Daoy (cell line): ENCODE measurements at places on chromosomes 7 and 10. TPM values are rescaled to one million over a fixed set of nuclear protein-coding genes. Genes with fewer than 3 reads are reported as not detected.

- DNase-seq = no peak
Measured at GRCh38 chr10:129820451-129820850, 143.6 kb downstream of the EBF3 start.

DNA sequence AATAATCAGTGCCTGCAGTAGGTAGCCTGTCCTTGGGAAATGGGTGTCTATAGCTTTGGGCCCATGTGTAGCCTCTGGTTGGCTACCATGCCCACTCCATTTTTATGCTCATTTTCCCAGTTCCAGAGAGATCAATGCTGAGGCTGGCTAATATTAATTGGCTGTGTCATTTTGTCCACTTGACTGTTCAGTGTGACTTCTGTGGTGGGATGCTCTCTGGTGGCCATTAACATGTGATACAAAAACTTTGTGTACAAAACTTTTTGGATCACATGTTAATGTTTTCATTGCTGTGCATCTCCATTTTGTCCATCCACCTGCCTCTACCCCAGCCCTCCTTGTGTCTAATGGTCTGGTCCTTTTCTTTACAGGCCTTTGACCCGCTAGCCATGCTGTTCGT lies 22.7 kb downstream of the VIM start:
- no peak for DNase-seq

- DNase-seq = no peak
Measured at GRCh38 chr7:112970771-112971170, 115.9 kb downstream of the GPR85 start.

DNA sequence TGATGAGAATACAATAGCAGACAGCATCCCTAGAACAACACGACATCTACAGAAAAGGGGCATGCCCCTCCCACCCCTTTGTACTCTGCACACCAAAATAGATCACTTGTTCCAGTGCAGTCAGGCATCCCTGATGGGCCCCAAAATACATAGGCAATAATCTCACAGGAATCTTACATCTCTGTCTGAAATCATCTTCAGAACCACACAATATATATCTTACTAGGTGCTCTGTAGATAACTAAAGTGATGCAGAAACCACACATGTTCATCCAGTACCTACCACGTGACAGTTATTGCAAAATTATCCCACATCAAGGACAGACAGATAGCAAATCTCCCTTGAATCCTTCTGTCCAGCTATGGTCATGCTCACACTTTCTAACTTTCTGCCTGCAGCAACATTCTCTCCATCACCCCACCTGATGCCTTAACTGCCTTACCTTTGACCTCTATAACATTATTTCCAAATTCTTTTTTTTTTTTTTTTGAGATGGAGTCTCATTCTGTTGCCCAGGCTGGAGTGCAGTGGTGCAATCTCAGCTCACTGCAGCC lies 30.7 kb downstream of the ST8SIA6 start:
- no peak for DNase-seq

- DNase-seq = peak; percentile 31
Measured at GRCh38 chr7:121797657-121798452, 75.1 kb upstream of the PTPRZ1 start.

DNA sequence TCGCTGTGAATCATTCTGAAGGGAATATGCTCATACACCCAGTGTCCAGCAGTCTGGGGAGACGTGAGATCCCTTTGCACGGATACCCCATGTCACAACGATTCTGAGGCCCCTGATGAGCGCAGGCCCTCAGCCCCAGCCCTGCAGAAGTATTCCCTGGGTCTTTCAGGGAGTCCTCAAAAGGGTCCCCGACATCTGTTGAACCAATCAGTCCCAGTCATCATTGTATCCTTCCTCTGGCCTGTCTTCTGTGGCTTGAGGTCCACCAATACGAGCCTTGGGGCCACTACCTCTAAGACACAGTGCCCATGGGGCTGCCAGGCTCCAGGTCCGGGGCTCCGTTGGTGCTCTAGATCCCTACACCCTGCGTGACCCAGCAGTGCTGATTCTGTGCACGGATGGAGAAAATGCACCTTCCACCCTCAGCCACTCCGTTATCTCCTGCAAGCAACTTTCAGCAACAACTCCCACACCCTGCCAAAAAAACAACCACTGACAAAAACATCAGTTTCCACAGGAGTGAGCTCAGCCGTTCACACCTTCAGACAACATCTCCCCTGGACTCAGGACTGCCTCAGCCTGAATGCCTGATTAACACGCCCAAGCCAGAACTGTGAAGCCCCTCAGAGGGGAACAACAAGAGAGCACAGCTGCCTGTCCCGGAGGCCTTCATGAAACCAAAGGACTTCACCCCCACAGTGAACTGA lies 46.9 kb upstream of the KDM7A start:
- no peak for DNase-seq

DNA sequence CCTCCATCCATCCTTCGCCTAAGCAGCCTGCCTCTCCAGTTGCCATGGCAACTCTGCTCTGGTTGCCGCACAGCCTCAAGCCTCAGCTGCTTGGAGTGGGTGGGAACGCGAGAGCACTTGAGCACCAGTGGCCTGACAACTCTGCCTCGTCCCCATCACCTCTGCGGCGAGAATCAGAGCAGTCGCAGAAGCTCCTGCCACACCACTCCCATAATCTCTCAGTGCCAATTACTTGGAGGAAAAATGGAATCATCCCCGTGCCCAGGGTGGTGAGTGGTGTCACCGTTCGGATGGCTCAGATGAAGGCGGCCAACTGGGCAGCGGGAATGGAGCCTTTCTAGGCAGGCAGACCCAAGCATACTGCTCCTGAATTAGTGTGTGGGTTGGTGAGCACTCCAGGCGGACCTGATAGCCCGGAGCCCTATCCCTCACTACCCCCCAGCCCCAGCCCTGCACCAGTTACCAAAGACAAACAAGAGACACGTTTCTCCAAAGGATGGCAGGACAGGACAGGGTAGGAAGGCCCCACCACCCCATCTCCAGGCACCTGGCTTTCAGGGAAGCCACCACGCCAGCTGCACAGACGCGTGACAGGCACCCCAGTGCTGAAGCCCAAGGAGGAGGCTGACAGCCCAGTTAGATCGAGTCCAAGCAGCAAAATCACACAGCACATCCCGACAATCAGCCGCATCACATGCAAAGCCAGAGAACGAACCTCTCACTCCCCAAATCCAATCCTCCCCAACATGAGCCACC lies 335.4 kb downstream of the PTPRN2 start:
- no peak for DNase-seq

GRCh38 chr7:39952374-39952773 lies 2.3 kb downstream of the CDK13 start:
- no peak for DNase-seq

- no peak for DNase-seq
Measured at GRCh38 chr10:37872955-37873354, 15.5 kb upstream of the ZNF248 start.

GRCh38 chr10:83301732-83302131 lies 837.6 kb upstream of the GHITM start:
- no peak for DNase-seq

DNA sequence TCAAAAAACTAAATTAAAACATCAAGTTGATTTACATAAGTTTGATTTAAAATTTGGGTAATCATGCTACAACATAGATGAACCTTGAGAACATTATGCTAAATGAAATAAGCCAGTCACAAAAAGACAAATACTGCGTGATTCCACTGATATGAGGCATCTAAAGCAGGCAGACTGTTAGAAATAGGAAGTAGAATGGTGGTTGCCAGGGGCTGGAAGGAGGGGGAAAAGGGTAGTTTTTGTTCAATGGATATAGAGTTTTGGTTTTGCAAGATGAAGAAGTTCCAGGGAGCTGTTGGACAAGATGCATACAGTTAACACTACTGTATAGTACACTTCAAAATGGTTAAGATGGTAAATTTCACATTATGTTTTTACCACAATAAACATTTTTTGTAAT lies 45.0 kb upstream of the IFRD1 start:
- DNase-seq = no peak

GRCh38 chr10:111785921-111786320 lies 397.6 kb downstream of the GPAM start:
- no peak for DNase-seq

GRCh38 chr10:34966451-34966850 lies 123.7 kb downstream of the CUL2 start:
- peak; percentile 8 for DNase-seq

DNA sequence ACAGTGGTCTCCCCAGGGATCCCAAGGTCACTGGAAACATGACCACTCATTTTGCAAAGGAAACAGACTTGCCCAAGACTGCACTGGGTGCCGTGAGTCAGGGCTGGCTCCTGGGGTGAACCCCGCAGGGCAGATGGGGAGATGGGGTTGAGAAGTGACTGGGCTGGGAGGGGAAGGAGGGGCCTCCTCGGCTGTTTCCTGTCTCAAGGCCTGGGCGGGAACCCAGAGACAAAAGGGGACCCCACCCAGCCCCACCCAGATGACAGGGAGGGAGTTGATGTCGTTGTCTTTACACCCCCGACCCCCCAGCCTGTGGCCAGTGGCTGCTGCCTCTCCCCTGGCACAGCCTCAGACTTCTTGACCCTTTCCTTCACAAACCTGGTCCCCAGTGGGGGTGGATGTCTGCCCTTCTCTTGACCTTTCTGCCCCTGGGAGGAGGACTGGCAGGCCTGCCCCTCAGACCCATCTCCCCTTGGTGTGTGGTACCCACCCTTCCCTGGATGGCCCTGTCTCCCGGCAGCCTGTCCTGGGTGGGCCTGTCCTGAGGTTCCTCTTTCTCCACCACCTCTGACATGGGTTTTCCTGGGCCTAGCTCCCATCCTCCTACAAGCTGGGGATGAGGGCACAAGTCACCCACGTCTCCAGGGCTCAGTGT lies 1.4 kb downstream of the MYO1G start:
- DNase-seq = peak; percentile 62

GRCh38 chr10:114400091-114400490 lies 4.2 kb downstream of the AFAP1L2 start:
- DNase-seq = no peak

GRCh38 chr7:14717816-14718215 lies 184.7 kb downstream of the DGKB start:
- DNase-seq = no peak

DNA sequence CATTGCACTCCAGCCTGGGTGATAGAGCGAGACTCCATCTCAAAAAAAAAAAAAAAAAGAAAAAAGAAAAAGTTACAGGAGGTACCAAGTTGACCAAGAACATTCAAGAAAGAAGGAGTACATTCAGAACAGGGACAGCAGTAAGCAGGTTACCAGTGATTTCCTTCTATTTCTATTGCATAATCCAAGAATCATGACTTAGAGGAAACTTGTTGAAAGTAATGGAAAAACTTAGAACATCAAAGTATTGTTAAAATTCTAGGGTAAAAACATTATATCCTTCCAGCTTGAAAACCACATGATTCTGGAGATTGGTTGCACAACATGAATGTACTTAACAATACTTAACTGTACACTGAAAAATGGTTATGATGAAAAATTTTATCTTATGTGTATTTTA lies 25.2 kb downstream of the RAPGEF5 start:
- DNase-seq = no peak

GRCh38 chr7:99086944-99087343 lies 57.0 kb downstream of the SMURF1 start:
- DNase-seq = no peak

DNA sequence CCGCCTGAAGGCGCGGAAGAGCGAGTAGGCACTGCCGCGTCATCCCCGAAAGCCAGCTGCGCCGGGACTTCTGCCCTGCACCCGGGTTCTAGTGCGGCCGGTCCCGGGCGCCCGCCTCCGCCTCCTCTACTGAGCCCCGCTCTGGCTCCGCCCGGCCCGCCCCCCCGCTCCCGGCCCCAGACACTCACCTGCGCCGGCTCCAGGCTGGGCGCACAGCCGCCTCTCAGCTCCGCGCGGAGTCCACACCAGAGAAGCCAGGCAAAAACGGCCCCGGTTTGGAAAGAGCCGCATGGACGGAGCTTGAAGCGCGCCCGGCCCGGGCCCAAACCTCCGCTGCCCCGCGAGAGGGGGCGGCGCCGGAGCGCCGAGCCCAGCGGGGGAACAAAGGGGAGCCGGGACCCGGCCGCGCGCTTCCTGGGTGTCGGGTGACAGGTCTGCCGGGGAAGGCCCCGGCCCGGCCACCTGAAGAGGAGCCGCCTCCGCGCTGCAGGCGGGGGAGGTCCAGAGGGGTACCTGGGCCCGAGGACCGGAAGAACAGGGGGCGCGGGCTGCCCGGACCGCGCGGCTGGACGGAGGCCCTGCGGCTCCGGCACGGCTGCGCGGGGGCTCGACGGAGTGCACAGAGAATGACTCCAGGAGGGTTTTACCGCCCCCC lies 168.2 kb downstream of the NRF1 start:
- no peak for DNase-seq

- DNase-seq = no peak
Measured at GRCh38 chr7:115052706-115053105, 130.8 kb downstream of the MDFIC start.

DNA sequence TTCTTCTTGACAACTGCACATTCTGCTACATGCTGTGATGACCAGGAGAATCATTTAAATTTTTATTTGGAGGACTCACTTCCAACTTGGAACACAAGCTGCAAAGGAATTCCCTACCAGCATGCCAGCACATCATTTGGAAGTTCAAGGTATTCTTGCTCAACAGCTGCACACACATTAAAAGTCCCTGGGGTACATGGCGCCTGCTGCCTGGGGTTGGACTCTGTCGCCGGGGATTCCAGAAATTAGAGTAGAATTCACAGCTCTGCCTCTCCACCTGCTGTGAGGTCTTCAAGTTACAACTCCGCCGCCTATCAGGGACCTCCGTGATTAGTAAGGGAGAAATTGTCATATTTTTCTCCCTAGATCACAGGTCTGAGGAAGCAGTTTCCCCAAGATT lies 1.1 kb downstream of the ZNF32 start:
- DNase-seq = no peak

- DNase-seq = no peak
Measured at GRCh38 chr7:27165996-27166530, 726 bp upstream of the HOXA9 start.

DNA sequence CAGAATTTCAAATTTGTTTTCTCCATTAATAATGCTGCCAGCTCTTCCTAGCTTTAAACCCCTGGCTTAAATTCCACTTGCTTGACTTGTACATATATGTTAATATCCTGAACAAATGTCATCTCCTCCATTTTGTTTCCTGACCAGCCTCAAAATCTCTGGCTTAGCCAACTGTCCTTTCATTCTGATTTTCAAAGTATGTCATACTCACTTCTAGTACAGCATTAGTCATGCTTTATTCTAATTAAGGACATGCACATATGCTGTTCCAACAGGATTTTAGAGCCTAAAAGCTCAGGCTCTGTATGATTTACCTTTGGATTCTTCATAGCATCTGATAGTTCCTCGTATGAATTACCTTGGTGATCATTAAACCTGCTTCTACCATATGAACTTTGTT lies 158.3 kb downstream of the ZNF438 start:
- no peak for DNase-seq

- no peak for DNase-seq
Measured at GRCh38 chr7:17312641-17313040, 14.2 kb downstream of the AHR start.

Gene ZNF804B
- not detected in 2 replicates for total RNA-seq

Gene DNAJC1
- 29.9 and 35.0 TPM in 2 replicates for total RNA-seq

Gene LRRN3
- total RNA-seq = 20.0 and 26.1 TPM in 2 replicates

Gene PURB
- total RNA-seq = 32.7 and 42.3 TPM in 2 replicates

Gene IGF2BP3
- total RNA-seq = 277 and 349 TPM in 2 replicates

Gene PNLIPRP1
- total RNA-seq = not detected in 2 replicates

Gene STK32C
- total RNA-seq = 6.4 and 9.3 TPM in 2 replicates
